ENCODE measurements at places on chromosomes 7 and 10. TPM values are rescaled to one million over a fixed set of nuclear protein-coding genes. Genes with fewer than 3 reads are reported as not detected.

DNA sequence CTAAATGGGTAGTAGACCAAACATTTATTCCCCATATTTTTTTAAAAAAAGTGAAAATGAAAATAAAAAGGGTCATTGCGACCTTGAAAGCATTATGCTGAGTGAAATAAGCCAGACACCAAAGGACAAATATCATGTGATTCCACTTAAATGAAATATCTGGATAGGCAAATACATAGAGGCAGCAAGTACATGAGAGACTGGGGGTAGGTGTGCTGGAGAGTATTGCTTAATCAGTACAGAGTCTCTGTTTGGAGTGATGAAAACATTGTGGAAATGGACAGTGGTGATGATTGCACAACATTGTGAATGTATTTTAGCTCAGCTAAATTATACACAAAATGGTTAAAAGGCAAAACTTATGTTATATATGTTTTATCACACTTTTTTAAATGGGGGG lies 169.4 kb downstream of the AKR1D1 start:
- DNase-seq = no peak

- DNase-seq = no peak
These were observed 29.2 kb downstream of the FAM3C start for GRCh38 chr7:121366852-121367431.

- DNase-seq = no peak
These were observed 24.6 kb downstream of the PAPOLB start for GRCh38 chr7:4837041-4837802.

DNA sequence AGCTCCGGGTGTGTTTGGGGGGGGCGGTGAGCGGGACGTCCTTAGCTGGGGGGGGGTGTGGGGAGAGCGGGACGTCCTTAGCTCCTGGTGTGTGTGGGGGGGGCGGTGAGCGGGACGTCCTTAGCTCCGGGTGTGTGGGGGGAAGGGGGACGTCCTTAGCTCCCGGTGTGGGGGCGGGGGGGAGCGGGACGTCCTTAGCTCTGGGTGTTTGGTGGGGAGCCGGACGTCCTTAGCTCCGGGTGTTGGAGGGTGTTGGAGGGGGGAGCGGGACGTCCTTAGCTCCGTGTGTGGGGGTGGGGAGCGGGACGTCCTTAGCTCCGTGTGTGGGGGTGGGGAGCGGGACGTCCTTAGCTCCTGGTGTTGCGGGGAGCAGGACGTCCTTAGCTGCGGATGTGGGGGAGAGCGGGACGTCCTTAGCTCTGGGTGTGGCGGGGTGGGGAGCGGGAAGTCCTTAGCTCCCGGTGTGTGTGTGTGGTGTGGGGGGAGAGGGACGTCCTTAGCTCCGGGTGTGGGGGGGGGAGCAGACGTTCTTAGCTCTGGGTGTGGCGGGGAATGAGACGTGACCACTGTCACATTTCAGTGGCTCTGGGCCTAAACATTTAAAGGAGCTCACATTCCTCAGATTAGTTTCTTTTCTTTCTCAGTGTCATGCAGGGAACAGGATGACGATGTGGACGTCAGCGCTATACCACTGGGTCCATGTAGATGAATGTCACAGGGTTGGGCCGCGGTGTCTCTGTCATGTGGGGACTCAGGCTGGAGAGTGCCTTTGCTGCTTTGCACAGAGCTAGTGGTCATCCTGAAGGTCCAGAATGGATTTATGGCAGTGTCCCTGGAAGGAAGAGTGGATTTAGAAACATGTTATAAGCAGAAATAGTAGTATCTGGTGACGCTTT lies 7.5 kb downstream of the DYNC2I1 start:
- peak; percentile 93 for DNase-seq

DNA sequence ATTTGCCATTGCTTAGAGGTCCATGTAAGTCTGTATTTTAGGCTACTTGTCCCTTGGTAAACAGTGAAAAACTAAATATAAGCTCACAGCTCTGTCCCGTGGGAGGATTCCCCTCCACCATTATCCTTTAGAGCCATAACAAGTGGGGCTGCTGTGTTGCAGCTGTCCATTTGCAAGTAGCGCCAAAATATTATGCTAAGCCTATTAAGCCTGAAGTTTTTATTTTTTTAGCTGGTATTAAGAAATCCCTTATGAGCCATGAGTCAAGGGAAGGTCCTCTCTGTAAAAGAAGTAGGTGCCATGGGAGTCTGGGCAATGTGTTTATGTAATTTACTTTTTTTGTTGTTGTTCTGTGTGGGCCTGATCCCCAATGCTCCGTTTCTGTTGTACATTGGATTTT lies 183.9 kb downstream of the THSD7A start:
- DNase-seq = no peak

DNA sequence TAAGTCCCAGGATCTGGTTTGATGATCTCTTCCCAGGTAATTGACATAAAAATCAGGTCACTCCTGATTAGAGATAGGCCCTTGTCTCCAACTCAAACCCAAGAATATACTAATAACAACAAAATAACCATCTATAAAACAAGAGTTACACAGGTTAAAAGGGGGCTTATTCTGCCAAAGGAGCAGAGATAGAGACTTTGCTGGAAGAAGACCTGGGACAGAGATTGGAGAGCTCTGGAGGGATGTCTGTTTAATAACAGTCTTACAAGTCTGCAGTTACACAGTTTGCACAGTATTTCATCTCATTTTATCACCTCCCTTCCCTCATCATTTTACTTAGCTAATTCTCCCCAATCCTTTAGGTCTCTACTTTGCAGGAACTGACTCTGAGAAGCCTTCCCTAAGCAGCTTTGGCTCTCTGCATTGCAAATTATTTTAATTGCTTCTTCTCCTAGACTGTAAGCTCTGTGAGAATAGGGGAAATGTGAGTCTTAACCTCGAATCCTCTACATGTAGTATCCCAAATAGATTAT lies 3.7 kb upstream of the ZNF438 start:
- no peak for DNase-seq

Gene UNCX
- total RNA-seq = not detected

- no peak for DNase-seq
These were observed 99.7 kb upstream of the PPIF start for GRCh38 chr10:79247373-79248137.

Gene C10orf62
- 0.67 TPM for total RNA-seq

- DNase-seq = no peak
These were observed 58.6 kb upstream of the EBF3 start for GRCh38 chr10:130022511-130023299.

Gene ACBD7
- total RNA-seq = not detected

DNA sequence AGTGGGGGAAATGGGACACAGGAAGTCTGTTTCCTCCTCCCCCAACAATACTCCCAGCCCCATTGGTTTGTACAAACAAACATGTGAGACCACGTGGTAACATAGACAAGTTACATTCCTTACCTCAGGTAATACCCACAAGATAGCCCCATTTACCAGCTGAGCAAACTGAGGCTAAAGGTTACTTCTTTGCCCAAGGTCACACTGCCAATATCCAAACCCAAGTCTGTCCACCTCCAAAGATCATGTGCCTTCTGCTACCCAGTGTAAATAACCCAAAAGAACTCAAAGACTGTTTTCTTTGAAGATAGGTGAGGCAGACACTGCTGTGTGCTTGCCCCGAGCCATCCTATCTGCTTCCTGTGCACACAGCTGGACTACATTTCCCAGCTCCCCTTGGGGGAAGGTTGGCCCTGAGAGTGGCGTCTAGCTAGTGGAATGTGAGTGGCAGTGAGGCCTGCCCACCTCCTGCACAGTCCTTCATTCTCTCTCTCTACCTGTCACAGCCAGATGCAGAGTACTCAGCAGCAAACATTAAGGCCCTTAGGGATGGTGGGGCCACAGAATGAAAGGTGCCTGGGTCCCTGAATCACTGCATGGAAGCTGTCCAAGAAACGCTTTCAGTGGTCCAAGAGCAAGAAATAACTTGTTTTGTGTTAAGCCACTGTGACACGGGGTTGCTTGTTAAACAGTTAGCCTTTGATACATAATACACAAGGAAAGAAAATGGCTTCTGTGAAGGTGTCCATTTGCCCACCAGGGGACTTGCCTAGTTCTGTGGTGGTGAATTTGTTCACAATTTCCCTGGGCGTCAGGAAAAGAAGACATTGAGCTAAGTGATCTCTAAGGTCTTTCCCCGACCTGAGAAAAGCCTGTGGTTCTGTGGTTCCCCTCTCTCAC lies 257.7 kb upstream of the NFE2L3 start:
- DNase-seq = no peak

DNA sequence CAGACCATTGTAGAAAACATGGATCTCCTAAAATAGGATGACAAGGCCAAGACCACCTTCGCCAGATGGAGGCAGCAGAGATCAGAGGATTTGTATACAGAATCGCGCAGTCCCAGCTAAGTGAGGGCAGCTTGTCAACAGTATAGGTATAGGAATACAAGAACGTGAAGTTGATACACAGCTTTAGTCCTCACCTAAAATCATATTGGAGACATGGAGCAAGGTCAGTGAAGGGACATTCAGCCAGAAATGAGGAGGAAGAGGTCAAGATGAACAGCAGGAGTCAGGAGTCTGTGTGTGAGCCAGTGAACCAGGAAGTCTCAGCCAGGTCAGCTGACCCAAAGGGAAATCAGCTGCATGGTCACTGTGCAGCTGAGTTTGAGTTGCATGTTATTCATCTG lies 263.4 kb upstream of the PRKCQ start:
- no peak for DNase-seq

Gene TAF6
- 41.7 TPM for total RNA-seq

Gene CCL24
- total RNA-seq = not detected

Gene FAM25A
- total RNA-seq = not detected

DNA sequence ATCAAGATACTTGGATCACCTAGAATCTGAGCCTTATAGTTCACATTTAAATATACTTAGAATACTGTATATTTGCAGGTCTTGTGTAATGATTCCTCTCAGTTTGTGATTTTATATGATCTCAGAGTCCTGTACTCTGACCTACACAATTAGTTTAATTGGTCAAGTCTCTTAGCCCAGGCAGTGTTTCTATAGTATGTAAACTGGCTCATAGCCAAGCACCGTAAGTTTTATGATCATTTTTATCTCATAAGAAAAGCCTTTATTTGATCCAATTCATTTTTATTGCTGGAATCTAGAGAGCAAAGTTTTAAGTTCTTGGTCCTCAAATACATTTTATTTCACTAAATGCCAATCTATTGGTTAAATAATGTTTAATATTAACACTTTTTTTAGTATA lies 242.2 kb downstream of the MALRD1 start:
- DNase-seq = no peak

GRCh38 chr7:31256506-31256905 lies 84.0 kb downstream of the NEUROD6 start:
- no peak for DNase-seq

GRCh38 chr7:87600130-87601124 lies at the start of gene ABCB1:
TSS of gene ABCB1 (minus strand) at chr7:87600884. CDS start at chr7:87600184, 700 bp downstream.
- peak; percentile 67 for DNase-seq

- no peak for DNase-seq
These were observed 68.2 kb downstream of the CUBN start for GRCh38 chr10:17061418-17061817.

DNA sequence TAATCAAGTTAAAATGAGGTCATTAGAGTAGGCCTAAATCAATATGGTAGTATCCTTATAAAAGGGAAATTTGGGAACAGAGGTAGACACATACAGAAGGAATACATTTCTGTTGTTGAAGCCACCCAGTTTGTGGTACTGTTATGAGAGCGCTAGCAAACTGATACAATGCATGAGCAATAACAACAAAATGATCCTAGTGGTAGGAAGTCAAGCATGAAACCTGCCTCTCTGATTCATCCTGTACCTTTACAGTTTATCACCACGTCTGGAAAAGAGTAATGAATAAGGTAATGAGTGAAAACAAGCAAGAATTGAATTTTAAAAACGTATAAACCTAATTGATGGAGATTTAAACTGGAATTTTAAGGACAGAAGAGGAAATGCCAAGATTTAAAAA lies 217.2 kb downstream of the PCLO start:
- no peak for DNase-seq

DNA sequence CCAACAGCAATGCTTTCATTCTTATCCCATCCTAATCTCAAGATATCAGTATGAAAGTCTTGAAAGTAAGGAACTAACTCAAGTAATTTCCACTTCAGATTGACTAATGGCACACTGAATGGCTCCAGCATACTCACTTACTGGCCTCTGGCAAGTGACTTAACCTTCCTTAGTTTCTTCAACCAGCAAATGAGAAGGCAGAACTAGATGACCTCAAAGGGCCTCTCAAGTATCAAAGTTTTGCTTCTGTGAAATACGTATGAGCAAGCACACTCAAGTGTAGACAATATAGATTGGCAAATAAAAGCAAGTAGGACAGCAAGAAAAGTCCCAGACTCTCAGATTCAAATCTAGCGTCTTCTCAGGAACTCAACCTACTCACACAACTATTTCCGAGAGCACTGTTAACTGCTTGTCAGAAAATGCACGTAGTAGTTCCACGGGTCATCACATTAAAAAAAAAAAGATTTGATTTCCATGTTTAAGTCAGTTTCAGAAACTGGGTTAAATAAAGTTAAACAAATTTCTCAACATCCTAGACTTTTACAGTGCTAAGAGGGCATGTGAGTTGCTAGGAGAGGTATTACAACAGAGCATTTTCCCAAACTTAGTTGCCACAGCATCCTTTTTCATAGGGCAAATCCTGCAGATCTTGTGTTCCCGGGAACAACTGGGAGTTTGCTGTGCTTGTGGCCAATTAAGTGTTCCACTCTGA lies 276.9 kb upstream of the KLF14 start:
- no peak for DNase-seq

Gene SEMA4G
- total RNA-seq = 3.4 TPM

DNA sequence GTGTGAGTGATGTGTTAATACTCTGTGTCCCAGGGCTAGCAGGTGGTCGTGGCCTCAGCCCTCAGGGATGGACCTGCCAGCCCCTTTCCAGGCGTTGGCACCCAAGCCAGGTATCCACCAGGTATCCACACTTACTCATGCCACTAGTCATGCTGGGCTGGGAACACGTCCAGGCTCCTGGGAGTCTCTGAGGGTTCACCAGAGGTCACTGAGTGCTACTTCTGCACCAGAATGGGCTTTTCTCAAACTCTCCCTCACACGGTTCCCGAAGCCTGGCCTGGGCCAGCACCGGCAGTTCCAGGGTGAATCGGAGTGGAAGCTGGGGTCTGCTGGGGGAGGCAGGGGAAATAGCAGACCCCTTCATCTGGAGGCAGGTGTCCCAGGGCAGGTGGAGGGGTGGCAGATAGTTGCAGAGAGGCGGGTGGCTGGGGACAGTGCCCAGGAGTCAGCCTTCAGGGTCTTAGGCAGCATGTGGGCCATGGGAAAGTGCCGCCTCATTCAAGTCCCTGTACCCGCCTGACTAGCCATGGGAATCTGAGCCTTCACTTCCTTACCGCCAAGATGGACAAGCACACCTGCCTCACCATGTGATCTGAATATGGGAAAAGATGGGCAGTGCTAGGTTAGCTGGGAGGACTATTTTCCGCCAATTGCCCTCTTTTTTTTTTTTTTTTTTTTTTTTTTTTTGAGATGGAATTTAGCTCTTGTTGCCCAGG lies 95.5 kb upstream of the GTF2I start:
- no peak for DNase-seq

Measured in right atrium auricular region (tissue), 2 donors.